ENCODE measurements at places on chromosomes 13 and 19.

DNA sequence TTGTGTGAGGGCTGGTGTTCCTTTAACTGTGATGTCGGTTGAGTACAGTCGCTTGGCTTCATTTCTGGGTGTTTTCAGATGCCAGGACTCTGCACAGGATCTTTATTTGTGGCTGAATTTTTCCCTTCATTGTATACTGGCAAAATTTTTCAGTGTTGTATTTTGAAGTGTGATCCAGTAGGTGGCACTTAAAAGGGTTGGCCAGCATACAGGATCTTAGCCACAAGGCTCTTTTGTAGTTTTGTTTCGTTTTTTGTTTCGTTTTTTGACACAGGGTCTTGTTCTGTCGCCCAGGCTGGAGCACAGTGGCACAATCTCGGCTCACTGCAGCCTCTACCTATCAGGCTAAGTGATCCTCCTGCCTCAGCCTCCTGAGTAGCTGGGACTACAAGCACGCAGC is 8.7 kb downstream of the FCAR start:
- no peak for DNase-seq

DNA sequence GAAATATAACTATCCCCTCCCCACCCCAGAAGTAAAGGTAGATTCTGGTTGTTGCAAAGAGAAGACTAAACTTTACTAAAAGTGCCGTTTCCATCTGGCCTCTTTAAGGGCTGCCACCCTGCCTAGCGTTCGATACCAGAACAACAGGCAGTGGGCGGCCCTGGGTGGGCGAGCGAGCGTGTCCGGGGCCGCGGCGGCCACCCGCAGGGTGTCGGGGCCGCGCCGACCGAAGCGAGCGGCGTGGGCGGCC is 2.6 kb downstream of the FGF9 start:
- no peak for DNase-seq

- no peak for DNase-seq
Measured at GRCh38 chr19:56947206-56947605, 106.7 kb upstream of the PEG3 start.

- no peak for DNase-seq
Measured at GRCh38 chr13:76635232-76636230, 250.7 kb downstream of the KCTD12 start.

GRCh38 chr13:113029061-113029445 is 60.0 kb downstream of the MCF2L start:
- no peak for DNase-seq

GRCh38 chr13:78689011-78689410 is 30.1 kb upstream of the OBI1 start:
- DNase-seq = no peak

GRCh38 chr13:106373989-106374572 is 161.4 kb downstream of the EFNB2 start:
- DNase-seq = no peak

DNA sequence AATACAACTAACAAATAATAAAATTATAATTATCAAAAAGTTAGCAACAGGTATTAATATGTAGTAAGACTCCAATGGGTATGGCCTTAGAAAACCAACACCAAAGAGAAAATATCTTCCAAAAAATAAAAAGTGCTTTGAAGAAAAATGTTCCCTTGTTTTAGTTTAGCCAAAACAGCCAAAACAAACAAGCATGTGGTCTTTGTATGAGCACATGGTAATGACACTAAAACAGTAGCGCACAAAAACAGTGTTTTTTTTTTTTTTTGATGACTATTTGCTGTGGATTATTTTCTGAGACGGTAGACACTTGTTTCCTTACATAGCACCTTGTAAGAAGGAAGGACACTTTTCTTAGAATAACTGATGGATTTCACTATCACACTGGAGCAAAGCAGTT is 459.3 kb downstream of the ITGBL1 start:
- DNase-seq = no peak

- no peak for DNase-seq
Measured at GRCh38 chr19:1046836-1047695, 7.2 kb downstream of the ABCA7 start.

GRCh38 chr13:110015253-110015652 is 228.9 kb upstream of the IRS2 start:
- DNase-seq = no peak
